Smooth muscle cell of the brain vasculature (primary cell): ENCODE measurements at places on chromosomes 1 and 21.

DNA sequence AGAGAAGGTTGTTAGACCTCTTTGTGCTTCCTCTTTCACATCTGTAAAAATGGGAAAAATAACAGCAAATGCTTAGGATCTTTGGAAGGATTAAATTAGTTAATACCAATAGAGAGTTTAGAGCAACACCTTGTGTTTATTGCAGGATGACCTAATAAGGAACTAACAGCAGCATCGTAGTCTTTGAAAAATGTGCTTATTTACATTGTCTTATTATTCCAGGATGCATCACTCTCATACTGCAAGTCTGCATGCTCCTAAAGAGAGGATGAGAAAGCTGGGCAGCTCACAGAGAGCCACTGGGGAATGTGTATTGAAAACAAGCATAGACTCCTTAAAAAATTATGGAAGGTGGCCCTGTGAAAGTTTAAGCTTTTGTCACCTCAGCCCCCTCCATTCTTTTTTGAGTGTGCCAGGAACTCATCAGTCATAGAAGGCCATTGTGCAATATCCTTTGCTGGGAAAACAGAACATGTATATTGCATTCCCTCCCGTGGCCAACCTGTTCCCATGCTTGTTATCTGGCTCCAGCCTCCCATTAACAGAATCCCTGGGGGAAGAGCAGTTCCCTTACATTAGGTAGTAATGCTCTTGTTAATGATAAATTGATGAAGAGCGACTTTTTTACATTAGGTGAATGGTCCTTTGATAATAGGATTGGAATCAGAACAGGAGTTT, 180.7 kb downstream of the ZNF326 start:
- DNase-seq, result no peak

DNA sequence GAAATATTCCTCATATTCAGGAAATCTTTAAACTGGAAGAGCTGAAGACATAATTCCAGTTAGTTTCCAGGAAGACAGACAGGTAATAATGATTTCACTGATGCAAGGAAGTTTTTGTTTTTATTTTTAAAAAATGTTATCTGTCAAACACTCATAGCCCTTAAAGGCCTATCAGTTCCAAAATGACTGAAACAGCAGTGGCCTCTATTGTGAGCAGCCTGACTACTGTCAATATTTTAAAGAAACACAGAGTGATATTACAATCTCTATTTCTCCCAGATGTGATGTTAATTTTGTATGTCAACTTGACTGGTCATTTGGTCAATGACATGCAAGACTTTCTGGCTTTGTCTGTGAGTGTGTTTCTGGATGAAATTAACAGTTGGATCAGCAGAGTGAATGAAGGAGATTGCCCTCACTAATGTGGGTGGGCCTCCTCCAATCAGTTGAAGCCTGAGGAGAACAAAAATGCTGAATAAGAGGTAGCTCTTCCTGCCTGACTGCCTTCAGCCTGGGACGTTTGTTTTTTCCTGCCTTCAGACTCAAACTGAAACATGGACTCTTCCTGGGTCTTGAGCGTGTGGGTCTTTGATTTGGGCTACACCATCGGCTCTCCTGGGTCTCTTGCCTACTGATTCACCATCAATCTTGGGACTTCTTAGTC, 31.3 kb upstream of the SLC30A10 start:
- DNase-seq, result no peak

DNA sequence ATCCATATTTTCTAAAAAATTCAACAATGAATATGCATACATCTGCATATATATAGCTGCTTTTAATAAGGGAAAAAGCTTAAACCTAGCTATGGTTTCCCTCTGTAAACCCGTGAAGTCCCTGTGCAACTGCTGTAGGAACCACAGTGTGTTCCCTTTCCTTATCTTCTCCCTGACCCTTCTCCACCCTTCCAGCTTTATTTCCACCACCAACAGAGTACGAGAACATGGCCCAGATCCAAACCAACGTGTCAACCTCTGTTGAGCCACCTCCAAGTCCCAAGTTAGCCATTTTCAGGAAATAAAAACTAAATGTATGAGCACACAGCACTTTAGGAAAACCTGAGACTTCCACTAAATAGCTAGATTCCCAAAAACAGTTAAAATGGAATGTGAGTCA, 20.3 kb downstream of the SUSD4 start:
- no peak for DNase-seq

- DNase-seq, result no peak
These were observed 22.5 kb downstream of the DISP3 start for GRCh38 chr1:11501491-11501897.

DNA sequence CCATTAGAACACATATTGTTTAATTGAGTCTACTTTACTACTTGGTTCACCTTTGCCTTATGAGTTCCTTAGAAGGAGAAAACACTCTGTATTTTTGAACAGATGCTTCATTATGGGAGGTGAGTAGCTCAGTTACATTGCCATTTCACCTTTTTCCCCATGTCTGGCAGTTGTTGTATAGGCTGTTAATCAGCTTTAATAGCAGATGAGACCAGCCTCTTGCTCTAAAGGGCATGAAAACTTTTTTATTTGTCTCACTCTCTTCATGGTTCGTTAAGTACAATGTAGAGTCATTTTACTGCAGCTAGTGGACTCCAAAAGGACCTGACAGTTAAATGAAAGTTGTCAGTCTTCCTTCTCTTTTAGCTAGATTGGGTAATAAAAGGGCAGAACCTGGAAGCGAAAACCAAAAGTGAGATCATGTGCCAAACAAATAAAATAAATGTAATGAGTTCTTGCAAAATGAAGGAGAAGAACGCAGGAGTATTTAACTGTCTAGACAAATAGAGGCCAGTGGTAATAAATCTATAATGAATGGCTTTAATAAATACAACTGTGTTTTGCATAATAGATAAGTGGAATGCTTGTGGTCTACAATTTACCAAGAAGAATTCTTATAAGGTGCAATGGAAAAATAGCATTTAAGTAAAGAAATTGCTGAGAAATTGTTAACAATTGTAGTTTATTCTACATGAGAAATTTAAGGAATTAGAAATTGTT, 180.0 kb upstream of the NEGR1 start:
- no peak for DNase-seq

GRCh38 chr1:153347856-153348255, 785 bp downstream of the PGLYRP4 start:
- DNase-seq, result no peak

GRCh38 chr1:213669964-213670691, 317.6 kb upstream of the PROX1 start:
- no peak for DNase-seq

DNA sequence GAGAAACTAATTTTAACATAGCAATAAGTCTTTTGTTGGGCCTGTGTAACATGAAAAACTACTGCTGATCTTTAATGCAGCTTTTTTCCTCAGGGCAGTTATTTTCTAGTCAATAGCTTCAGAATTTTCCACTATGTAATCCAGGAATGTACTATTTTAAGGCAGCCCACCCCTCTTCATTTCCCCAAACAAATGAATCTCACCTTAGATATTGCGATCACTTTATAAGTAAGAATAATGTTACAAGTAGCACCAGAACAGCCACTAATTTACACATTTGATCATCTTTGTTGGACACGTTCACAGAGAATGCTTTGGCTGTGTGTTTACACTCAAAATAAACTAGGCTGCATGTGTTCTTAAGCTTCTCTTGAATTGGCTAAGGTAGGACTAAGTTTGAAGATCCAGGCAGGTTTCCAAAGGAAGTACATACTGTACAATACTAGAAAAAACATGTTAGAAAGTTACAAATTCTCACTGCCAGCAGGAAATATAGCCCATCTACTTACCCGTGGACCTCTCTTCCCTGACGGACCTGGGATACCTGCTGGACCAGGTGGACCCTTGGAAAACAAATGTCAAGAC, 41.7 kb downstream of the COL24A1 start:
- no peak for DNase-seq

DNA sequence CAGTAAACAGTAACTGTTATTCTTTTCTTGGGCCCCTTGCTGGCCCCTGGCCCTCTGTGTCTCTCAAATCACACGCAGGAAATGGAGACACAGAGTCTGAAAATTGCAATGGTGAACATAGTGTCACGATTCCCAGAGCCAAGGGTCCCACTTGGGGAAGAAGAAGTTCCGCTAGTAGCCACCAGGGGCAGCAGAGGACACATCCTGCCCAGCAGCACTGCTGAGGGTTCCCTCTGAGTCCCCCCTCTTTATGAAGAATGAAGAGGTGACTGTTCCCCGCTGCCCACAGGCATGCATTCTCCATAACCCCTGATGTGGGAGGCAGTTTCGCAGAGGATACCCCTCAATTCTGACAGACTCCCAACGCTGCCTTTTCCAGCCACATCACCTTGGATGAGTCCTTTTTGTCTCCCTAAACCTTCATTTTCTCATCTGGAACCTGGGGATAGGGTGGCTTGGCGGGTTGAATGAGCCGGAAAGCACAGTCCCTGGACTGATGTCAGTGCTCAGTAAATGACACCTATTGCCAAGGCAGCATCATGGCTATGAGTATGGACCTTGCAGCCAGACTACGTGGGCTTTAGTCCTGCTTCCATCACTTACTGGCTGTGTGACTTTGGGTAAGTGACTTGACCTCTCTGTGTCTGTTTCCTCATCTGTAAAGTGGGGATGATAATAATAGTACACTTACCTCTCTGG, 238.0 kb upstream of the TMEM51 start:
- no peak for DNase-seq

DNA sequence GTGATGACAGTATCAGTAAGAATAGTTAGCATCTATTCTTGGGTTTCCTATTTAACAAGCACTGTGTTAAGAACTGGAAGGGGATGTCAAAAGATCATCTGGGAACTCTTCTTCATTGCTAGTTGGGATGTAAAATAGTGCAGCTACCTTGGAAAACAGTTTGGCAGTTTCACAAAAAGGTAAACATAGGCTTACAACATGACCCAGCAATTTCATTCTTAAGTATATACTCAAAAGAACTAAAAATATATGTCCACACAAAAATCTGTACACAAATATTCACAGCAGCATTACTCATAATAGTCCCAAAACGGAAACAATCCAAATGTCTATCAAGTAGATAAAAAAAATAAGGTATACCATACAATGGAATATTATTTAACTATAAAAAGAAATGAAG, 45.7 kb downstream of the DIPK1A start:
- no peak for DNase-seq

DNA sequence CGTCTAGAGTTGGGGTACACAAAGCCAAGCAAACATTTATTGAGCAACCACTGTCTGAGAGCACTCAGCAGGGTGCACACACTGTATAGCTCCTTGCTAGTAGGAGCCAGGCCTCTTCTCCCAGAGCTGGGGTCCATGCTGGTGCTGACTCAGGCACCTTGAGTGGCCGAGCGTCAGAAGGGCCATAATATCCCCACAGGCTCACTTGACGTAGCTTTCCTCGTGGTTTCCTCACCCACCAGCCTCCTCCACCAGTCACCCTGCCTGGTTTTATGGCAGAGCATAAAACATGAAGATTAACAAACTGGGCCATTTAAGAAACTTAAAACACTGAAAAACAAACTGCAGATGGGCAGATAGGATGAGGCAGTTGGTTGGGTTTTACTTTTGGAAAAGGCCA, 361.5 kb downstream of the HHAT start:
- DNase-seq, result no peak

GRCh38 chr1:61131716-61132115, 49.4 kb downstream of the NFIA start:
- DNase-seq, result no peak

DNA sequence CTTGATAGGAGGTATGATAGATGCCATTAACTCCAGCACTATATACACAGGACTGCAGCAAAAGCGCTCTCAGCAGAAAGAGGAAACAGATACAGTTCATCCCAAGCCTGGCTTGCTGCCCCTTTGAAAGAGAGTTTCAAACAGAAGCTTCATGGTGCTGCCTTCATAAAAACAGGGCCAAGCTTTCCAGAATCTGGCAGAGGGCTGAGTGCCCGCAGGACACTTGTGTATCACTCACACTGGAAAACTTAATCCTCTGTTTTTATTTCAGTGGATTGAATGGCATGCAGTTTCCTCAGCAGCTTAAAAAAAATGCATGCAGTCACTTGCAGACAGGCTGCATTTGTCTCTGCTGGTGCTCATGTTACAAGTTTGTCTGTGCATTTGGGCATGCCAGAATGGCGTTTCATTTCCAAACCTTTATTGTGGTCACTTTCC, 40.4 kb downstream of the KCNJ15 start:
- DNase-seq, result no peak

GRCh38 chr1:207740207-207740606, 11.6 kb upstream of the CD46 start:
- DNase-seq, result no peak

DNA sequence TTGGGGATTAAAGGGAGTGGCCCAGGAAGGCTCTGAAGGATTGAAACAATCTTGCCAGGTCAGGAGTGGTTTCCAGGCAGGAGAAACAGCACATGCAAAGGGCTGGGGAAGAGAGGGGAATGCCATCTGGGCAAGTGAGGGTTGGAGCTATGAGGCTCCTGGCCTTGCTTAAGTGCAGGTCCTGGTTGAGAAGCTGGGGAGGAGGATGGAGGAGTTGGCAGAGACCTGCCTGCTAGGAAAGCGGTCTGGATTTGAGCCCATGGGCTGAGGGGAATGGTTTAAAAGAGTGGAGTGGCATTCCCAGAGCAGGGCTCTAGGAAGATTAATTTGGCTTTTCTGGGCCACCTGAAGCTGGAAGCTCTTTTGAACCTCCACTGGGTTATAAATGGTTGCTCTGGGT, 9.2 kb downstream of the IGSF21 start:
- no peak for DNase-seq

DNA sequence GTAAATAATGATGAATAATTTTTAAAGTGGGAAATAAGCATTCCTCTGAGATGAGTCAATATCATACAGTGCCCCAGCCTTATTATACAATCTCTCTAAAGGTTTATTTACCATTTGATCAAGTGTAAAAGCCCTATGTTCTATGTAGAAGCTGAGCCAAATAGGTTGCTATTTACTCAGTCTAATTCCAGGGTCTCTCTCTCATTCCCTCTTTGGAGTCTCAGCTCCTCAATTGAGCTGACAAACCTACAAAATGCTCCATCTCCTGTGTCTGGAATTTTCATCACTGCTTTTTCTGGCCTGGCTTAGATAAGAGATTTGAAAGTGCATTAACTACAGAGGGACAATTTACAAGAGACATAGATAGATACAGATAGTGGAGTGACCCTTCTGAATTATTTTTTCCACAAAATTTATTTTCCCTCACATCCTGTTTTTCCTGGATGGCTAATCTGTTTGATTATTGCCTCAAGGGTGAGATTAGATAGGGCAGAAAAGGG, 24.8 kb upstream of the USH2A start:
- no peak for DNase-seq
